ENCODE measurements at places on chromosomes 6 and 20.

GRCh38 chr6:129623008-129623732 lies 86.8 kb downstream of the ARHGAP18 start:
- no peaks in the 10 kb centered on the region for H3K27me3 ChIP-seq
- DNase-seq: no peak
- H3K4me1 ChIP-seq: no peaks in the 10 kb centered on the region
- no peak overlapping the region for H3K27ac ChIP-seq

- H3K4me3 ChIP-seq: peak overlapping the region; percentile 99
- H3K27ac ChIP-seq: no peak overlapping the region
- DNase-seq: no peak
- no peaks in the 10 kb centered on the region for H3K36me3 ChIP-seq
- peaks cover 19% of the 10 kb centered on the region for H3K27me3 ChIP-seq
Observed at GRCh38 chr6:27617046-27617687, 144.3 kb upstream of the ZNF184 start.

GRCh38 chr6:137202078-137202477 lies 17.1 kb downstream of the IFNGR1 start:
- no peak overlapping the region for H3K27ac ChIP-seq
- no peak overlapping the region for H3K4me3 ChIP-seq
- DNase-seq: no peak
- peaks cover 65% of the 10 kb centered on the region for H3K36me3 ChIP-seq
- H3K4me1 ChIP-seq: 0 out of 2 replicates have a peak, but pooled peaks cover 4% of the 10 kb centered on the region

DNA sequence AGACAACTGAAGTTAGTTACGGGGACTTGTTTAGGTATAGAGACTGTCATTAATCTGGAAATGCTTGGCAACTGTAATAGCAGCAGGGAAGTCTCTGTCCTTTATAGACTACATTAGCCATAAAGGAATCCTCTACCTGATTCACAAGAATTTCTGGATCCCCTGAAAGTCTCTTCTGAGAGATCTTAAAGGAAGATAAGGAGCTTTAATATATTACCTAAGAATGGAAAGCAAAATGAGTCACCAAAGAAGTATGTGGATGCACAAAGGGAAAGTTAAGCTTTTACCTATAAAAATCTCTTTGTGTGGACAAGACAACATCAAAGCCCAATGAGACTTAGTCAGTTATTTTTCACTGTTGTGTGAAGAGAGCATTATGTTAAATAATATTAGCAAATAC lies 92.2 kb upstream of the RSPO3 start:
- H3K4me1 ChIP-seq: no peaks in the 10 kb centered on the region
- no peaks in the 10 kb centered on the region for H3K36me3 ChIP-seq
- no peak overlapping the region for H3K4me3 ChIP-seq
- no peak for DNase-seq
- H3K27me3 ChIP-seq: no peaks in the 10 kb centered on the region
- H3K27ac ChIP-seq: no peak overlapping the region

DNA sequence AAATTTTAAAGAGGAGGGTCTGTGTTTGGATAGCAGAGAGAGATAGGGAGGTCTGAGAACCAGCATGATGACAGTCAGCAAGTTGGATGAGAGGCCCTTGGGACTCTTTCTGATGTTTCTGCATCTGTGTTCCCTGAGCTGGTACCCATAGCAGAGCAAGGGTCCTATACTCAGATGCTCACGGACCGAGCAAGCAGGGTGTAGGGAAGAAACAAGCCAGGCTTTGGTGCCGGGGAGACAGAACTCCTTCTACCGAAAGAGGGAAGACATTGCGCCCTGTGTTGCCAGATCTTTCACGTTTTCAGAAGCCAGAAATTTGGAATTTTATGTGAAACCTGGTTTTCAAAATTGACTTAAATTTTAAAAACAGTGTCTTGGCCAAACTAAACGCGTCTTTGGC lies 34.6 kb downstream of the NEDD9 start:
- no peak overlapping the region for H3K27ac ChIP-seq
- H3K4me1 ChIP-seq: peaks cover 76% of the 10 kb centered on the region
- peaks cover 21% of the 10 kb centered on the region for H3K36me3 ChIP-seq
- no peak for DNase-seq
- no peaks in the 10 kb centered on the region for H3K27me3 ChIP-seq

DNA sequence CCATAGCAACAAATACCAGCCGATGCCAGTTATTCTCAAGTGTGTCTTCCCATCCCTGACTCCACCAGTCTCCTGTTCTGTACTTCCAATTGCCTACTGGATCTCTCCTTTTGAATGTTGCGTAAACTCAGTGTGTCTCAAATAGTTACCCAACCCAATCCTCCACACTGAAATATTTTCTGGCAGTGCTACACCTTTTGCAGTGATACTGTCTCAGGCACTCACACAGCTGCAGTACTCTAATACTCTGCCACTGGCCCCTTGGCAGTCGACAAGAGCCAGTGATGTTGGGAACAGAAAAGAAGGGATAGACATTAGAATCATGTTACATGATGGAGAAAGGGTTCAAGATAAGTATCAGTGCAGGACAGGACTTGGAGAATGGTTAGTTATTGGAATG lies 31.8 kb upstream of the FOXO3 start:
- no peaks in the 10 kb centered on the region for H3K36me3 ChIP-seq
- DNase-seq: no peak
- peaks cover 11% of the 10 kb centered on the region for H3K4me1 ChIP-seq
- no peak overlapping the region for H3K4me3 ChIP-seq
- H3K27ac ChIP-seq: no peak overlapping the region
- no peaks in the 10 kb centered on the region for H3K27me3 ChIP-seq

GRCh38 chr6:140155451-140156126 lies 781.1 kb upstream of the CITED2 start:
- H3K36me3 ChIP-seq: no peaks in the 10 kb centered on the region
- DNase-seq: no peak
- no peaks in the 10 kb centered on the region for H3K27me3 ChIP-seq
- H3K4me3 ChIP-seq: no peak overlapping the region
- H3K27ac ChIP-seq: no peak overlapping the region

GRCh38 chr6:41163419-41163717 lies 452 bp upstream of the TREM2 start:
- no peaks in the 10 kb centered on the region for H3K36me3 ChIP-seq
- no peak overlapping the region for H3K4me3 ChIP-seq
- H3K27me3 ChIP-seq: peaks cover 4% of the 10 kb centered on the region

DNA sequence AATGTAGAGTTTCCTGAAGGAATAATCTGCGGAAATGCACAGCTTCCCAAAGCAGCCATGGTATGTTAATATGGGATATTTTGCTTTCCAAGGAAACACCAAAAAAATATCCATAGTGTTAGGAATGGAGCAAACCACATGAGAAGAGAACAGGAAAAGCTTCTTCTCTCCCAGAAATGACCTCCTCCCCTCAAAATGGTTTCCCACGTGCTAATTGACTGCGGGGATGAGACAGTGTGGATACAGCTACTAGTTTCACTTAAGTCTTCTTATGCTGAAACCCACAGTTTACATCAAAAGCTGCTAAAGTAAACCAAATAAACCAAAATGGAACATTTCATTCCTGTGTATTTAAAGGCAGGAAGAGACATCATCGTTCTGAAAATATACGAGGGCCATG lies 69.4 kb downstream of the FYN start:
- no peaks in the 10 kb centered on the region for H3K27me3 ChIP-seq
- H3K4me3 ChIP-seq: no peak overlapping the region
- peaks cover 27% of the 10 kb centered on the region for H3K4me1 ChIP-seq
- no peaks in the 10 kb centered on the region for H3K36me3 ChIP-seq
- DNase-seq: no peak
- no peak overlapping the region for H3K27ac ChIP-seq

GRCh38 chr6:4675121-4675520 lies 101.1 kb upstream of the CDYL start:
- H3K4me3 ChIP-seq: no peak overlapping the region
- no peak overlapping the region for H3K27ac ChIP-seq
- H3K27me3 ChIP-seq: peaks cover 7% of the 10 kb centered on the region
- no peak for DNase-seq

GRCh38 chr6:41599852-41600445 lies 38.3 kb upstream of the MDFI start:
- H3K36me3 ChIP-seq: no peaks in the 10 kb centered on the region
- no peak overlapping the region for H3K27ac ChIP-seq
- H3K4me3 ChIP-seq: no peak overlapping the region
- DNase-seq: no peak
- H3K4me1 ChIP-seq: peaks cover 46% of the 10 kb centered on the region

- peak overlapping the region; percentile 98 for H3K27ac ChIP-seq
- H3K4me3 ChIP-seq: peak overlapping the region; percentile 100
- H3K4me1 ChIP-seq: peaks cover 54% of the 10 kb centered on the region
- DNase-seq: no peak
Observed at GRCh38 chr6:15246666-15247499, 1.0 kb downstream of the JARID2 start.

- H3K27me3 ChIP-seq: no peaks in the 10 kb centered on the region
- H3K27ac ChIP-seq: no peak overlapping the region
- H3K36me3 ChIP-seq: peaks cover 9% of the 10 kb centered on the region
Observed at GRCh38 chr6:157669323-157669722, 153.7 kb upstream of the SNX9 start.

GRCh38 chr20:59001068-59001448 lies 6.0 kb downstream of the CTSZ start:
- peaks cover 3% of the 10 kb centered on the region for H3K27me3 ChIP-seq
- H3K4me1 ChIP-seq: peaks cover 12% of the 10 kb centered on the region
- no peak overlapping the region for H3K4me3 ChIP-seq
- H3K36me3 ChIP-seq: peaks cover 9% of the 10 kb centered on the region

GRCh38 chr6:38110481-38110971 lies 291.0 kb downstream of the ZFAND3 start:
- no peak overlapping the region for H3K27ac ChIP-seq
- H3K36me3 ChIP-seq: no peaks in the 10 kb centered on the region
- H3K4me1 ChIP-seq: peaks cover 30% of the 10 kb centered on the region
- DNase-seq: no peak
- H3K27me3 ChIP-seq: no peaks in the 10 kb centered on the region
- H3K4me3 ChIP-seq: no peak overlapping the region

- 0 out of 2 replicates have a peak overlapping the region, but pooled peaks have one; percentile 50 for H3K27ac ChIP-seq
- no peaks in the 10 kb centered on the region for H3K27me3 ChIP-seq
- peaks cover 30% of the 10 kb centered on the region for H3K4me1 ChIP-seq
- H3K4me3 ChIP-seq: no peak overlapping the region
- no peaks in the 10 kb centered on the region for H3K36me3 ChIP-seq
- DNase-seq: no peak
Observed at GRCh38 chr6:124968401-124968800, 6.2 kb downstream of the RNF217 start.

GRCh38 chr6:11989386-11989785 lies 22.7 kb upstream of the HIVEP1 start:
- H3K27ac ChIP-seq: no peak overlapping the region
- H3K36me3 ChIP-seq: no peaks in the 10 kb centered on the region
- peaks cover 31% of the 10 kb centered on the region for H3K4me1 ChIP-seq
- DNase-seq: no peak
- no peaks in the 10 kb centered on the region for H3K27me3 ChIP-seq
- no peak overlapping the region for H3K4me3 ChIP-seq

DNA sequence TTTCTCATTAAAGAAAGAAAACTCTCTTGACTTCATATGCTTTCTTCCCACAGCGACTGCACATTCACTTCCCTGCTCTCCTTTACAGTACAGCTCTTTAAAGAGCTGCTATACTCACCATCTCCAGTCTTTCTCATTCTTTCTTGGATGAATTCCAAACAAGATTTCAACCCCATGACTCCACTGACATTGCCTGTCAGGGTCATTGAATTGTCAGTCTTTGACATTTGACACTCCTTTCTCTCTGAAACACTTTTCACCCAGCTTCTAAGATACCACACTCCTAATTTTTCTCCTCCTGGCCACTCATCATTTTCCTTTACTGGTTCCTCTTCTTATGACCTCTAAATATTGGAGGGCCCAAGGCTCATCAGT lies 811 bp upstream of the ARMH2 start:
- H3K36me3 ChIP-seq: no peaks in the 10 kb centered on the region
- no peaks in the 10 kb centered on the region for H3K27me3 ChIP-seq
- no peak for DNase-seq
- H3K27ac ChIP-seq: no peak overlapping the region
- H3K4me1 ChIP-seq: peaks cover 13% of the 10 kb centered on the region
- H3K4me3 ChIP-seq: no peak overlapping the region

- H3K4me1 ChIP-seq: no peaks in the 10 kb centered on the region
- H3K27ac ChIP-seq: no peak overlapping the region
- no peak for DNase-seq
- H3K4me3 ChIP-seq: no peak overlapping the region
- no peaks in the 10 kb centered on the region for H3K27me3 ChIP-seq
Observed at GRCh38 chr6:150567380-150567779, 32.3 kb upstream of the PLEKHG1 start.

- no peak overlapping the region for H3K27ac ChIP-seq
- no peak overlapping the region for H3K4me3 ChIP-seq
- H3K4me1 ChIP-seq: peaks cover 14% of the 10 kb centered on the region
- DNase-seq: no peak
- peaks cover 8% of the 10 kb centered on the region for H3K36me3 ChIP-seq
Observed at GRCh38 chr6:14091339-14091978, 26.1 kb upstream of the CD83 start.

GRCh38 chr6:103872678-103873077 lies 987.0 kb downstream of the HACE1 start:
- no peak for DNase-seq
- no peak overlapping the region for H3K27ac ChIP-seq
- peaks cover 33% of the 10 kb centered on the region for H3K4me1 ChIP-seq

DNA sequence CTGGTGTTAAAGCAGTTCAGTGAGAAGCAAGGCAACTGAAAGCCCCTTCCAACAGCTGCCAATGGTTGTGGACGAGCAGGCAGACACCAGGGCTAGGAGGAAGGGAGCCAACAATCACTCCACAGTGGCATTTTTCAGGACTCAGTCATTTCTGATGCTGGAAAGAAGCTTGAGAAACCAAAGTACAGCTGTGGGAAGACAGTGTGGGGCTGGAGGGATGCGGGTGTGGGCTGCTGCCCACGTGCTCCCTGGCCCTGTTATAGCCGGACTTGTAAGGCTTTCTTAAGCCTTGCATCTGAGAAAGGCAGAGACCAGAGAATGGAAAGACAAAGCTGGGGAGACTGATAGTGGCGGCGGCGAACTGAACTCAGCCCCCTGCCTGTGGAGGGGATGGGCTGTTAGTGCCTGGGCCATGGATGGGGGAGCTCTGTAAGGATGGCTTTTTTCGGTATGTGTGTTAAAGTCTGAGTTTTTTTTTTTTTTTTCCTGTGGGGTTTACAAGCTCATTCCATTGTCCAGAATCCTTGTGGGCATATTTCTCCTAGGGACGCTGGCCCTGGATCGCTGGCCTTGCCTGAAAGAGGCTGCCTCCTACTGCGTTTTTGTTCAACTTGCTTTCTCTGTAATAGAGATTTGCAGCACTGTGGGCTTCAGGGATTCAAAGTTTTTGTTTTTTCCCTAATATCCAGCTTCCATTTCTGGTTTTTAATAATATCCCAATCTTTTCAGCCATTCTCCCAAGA lies 91.7 kb downstream of the GJA10 start:
- H3K27ac ChIP-seq: no peak overlapping the region
- no peak for DNase-seq
- no peaks in the 10 kb centered on the region for H3K36me3 ChIP-seq
- H3K4me3 ChIP-seq: no peak overlapping the region
- no peaks in the 10 kb centered on the region for H3K27me3 ChIP-seq

GRCh38 chr20:54189630-54190029 lies 15.8 kb upstream of the CYP24A1 start:
- no peak overlapping the region for H3K27ac ChIP-seq
- no peak for DNase-seq
- H3K36me3 ChIP-seq: no peaks in the 10 kb centered on the region
- H3K4me3 ChIP-seq: no peak overlapping the region
- H3K27me3 ChIP-seq: no peaks in the 10 kb centered on the region
